ENCODE measurements at places on chromosomes 6 and 20. TPM values are rescaled to one million over a fixed set of nuclear protein-coding genes. Genes with fewer than 3 reads are reported as not detected.

DNA sequence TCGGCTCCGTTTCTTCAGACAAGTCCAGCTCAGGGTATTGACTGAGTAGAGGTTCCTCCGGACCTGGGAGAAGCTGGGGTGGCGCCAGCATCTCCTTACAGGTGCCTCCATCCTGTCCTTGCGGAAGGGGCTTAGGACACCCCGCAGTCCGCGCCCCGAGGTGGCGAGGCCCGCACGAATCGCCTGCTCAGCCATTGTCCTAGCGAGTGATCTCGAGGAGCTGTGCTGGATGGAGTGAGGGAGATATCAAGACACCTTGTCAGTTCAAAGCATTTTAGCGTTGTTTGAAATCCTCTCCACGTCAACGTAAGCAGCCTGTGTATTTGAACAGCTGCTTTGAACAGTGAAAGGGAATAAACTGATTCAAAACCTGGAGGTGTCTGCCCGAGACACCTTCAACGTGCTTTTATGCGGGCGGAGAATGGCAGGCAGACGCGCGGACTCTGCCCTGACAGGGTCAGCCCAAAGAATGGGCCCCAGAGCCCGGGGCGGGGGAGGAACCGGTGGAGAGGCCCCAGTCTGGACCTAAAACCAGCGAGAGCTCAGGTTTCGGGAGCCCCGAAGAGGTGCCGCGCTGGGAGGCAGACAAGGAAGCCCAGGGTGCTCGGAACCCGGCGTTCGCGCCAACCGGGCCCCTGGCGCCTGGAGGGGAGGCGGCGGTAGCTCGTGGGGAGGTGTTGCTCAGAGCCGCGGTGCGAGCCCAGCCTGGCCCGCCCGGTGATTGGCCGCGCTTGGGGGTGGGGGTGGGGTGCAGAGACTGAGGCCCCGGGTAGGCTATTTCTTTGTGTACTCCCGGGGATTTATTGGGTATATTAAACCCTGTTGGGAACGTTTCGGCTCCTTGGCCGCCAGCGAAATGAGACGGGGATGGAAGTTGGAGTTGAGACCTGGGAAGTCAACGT is 3.1 kb upstream of the POU3F2 start:
- no peak for DNase-seq

GRCh38 chr6:52392944-52393343 is 27.2 kb upstream of the EFHC1 start:
- no peak for DNase-seq

GRCh38 chr6:125991653-125992052 is 5.3 kb downstream of the TRMT11 start:
- DNase-seq: no peak

DNA sequence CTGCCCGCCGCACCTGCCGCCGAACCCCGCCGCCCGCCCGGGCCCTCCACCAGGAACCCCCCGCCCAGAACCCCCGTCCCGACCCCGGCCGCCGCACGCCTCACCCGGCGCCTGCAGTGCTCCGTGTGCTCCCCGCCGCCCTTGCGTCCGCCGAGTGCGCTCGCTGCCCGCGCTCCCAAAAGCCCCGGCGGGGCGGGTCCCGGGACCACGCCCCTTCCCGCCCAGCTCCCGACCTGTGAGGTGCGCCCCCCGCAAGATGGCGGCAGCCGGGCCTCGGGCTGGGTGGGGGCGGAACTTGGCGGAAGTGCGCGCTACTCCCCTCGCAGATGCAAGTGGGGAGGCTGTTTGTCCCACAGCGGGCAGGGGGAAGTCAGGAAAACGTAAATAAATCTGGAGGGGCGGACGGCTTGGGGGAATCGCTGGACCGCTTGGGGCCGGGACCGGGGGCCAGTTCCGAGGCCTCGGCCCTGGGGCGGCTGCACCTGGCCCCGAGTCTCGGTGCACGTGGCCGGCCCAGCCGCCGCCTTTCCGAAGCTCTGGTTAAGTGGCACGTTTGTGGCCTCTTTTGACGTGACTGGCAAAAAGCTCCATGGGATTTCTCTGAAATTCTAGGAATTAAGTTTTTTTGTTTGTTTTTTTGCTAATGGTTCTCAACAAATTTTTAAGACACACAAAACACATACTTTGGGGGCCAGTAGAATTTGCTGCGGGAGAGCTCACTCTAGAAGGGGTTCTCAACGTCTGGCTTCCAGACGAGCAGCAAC is at the start of gene EZR:
EZR (minus strand) TSS at position 156 of the 764 bp plus-strand sequence. CDS start 1,275 bp downstream, outside the sequence.
- DNase-seq: peak; percentile 58

WFDC10B gene
- total RNA-seq: not detected

GRCh38 chr6:28977341-28978132 is 27.6 kb downstream of the ZNF311 start:
- DNase-seq: peak; percentile 37

TFAP2C gene
- total RNA-seq: not detected

DNA sequence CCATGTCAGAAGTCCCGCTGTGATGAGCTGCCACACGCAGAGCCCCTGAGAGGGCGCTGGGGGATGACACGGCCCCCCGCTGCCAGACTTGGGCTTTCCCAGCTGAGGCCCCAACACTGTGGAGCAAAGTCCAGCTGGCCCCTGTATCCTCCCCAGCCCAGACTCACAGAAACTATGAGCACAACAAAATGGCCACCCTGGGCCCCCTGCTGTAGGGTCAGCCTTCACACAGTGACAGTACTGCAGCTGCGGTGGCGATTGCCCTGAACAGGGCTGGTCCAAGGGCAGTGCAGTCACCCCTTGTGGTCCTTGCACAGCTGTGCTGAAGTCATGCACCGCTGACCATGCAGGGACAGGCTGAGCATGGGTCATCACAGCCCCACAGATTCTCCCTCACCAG is 78.2 kb upstream of the CST7 start:
- no peak for DNase-seq

FNDC1 gene
- not detected for total RNA-seq

DNA sequence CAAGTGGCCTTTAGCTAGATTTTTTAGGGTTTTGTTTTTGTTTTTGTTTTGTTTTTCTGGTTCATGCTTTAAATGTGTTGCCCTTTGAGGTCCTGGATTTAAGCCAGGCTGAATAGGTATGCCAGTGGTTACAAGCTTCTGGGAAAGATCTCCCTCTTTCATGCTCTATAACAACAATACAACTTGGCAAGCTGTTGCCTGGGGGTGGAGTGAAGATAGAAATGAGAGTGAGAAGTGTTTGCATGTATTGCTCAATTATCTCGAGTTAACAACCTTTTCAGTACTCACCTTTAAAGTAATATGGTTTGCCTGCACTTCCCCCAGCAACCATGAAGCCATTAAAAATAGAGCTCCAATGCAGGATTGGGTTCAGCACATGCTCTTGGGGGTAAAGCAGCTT is 19.2 kb upstream of the HAO1 start:
- DNase-seq: no peak

DNA sequence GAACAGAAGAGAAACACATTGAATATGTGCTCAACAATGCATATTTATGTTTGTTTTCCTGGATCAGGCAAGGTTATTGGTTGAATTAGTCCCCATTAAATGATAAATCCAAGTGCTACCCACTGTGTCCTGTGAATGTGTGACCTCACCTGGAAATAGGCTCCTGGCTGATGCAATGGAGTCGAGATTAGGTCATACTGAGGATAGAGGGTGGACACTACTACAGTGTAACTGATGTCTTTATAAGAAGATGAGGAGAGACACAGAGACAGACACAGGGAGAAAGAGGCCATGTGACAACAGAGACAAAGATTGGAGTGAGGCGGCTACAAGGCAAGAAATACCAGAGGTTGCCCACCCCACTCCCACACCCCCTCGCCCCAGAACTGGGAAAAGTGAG is 559.3 kb downstream of the C6orf118 start:
- no peak for DNase-seq

- DNase-seq: no peak
Observed at GRCh38 chr6:119612911-119613381, 263.4 kb upstream of the MAN1A1 start.

DNA sequence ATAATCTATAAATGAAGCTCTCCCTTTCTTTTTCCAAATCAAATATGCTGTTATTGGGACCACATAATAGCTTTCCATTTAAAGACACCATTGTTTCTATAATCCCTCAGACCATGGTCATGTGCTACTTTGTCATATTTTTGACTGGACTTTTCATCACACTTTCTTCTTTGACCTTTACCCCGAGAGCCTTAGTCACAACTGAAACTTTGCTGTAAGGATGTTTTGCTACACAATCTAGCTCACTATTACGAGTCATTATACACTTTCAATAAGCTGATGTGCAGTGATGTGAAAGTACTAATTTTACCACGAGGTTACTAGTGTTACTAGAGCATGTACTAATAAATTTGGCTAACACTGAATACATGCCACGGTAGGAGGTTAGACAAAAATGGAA is 367.2 kb upstream of the RUNX2 start:
- peak; percentile 51 for DNase-seq

DNA sequence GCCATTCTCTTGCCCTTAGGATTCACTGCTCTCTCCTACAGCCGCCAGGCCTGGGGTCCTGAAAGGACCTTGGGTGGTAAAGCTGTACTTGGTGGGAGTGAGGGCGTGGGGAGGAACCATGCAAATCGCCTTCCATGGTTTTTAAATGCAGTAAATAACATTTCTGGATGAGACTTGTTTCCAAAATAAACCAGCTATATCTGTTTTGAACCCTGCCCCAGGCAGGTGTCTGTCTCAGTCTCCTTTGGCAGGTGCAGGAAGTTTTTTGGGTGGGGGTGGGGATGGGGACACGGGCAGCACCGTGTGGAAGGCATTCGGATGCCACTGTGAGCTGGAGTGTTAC is 14.3 kb downstream of the ITPA start:
- no peak for DNase-seq

GRCh38 chr6:98875375-98875774 is 41.0 kb downstream of the POU3F2 start:
- no peak for DNase-seq

LTB gene
- total RNA-seq: 1.2 TPM

- no peak for DNase-seq
Observed at GRCh38 chr20:1083431-1084080, 34.8 kb upstream of the PSMF1 start.

DNA sequence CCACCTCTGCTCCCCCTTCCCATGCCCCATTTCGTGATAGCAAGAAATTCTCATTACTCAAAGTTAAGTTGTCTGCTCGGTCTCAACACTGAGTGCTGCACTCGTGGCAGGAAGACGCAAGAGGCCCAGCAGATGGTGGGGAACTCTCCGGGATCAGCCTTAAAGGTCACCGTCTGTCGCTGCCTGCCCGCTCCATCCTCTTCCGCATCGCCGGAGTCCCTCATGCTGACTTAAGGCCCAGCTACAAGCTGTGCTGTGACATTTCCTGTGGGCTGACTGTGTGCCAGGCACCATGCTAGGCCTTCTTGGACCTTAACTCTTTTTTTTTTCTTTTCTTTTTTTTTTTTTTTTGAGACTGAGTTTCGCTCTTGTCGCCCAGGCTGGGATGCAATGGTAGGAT is 17.8 kb downstream of the GRM4 start:
- DNase-seq: no peak

SLA2 gene
- total RNA-seq: not detected

GRCh38 chr6:128443553-128443952 is 76.8 kb downstream of the PTPRK start:
- no peak for DNase-seq

GRCh38 chr20:49750611-49751396 is 37.1 kb upstream of the B4GALT5 start:
- DNase-seq: no peak

GRCh38 chr20:63118303-63119120 is 97.4 kb downstream of the YTHDF1 start:
- DNase-seq: no peak

DNA sequence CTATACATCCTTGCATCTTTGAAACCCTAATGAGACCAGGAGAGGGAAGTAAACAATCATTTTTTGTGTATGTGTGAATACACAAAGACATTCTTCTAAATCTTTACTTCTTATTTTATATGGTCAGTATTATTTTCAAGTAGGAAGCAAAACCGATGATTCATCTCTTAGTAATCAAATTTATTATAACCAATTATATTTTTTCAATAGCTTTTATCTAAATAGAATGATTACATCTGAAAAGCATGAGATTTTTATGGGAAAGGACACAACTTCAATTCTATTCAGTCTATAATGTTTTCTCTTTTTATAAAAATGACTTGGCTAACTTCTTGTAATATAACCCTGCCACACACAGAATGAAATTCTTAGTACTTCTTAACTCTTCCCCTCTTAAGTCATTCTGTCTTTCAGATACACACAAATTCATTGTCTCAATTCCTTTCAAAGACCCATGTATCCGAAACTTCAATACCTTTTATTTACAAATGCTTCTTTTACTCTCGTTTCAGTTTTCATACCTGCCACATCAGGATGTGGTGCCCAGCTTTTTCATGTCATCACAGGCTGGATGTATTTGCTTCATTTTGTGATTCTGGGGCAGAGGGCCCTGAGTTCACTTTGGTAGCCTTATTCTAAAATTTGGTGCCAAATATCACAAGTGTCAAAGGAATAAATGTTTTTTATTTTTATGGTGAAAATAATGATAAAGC is 227.0 kb downstream of the PHF3 start:
- no peak for DNase-seq

GRCh38 chr20:61442075-61442670 is 190.1 kb downstream of the CDH4 start:
- no peak for DNase-seq

DNA sequence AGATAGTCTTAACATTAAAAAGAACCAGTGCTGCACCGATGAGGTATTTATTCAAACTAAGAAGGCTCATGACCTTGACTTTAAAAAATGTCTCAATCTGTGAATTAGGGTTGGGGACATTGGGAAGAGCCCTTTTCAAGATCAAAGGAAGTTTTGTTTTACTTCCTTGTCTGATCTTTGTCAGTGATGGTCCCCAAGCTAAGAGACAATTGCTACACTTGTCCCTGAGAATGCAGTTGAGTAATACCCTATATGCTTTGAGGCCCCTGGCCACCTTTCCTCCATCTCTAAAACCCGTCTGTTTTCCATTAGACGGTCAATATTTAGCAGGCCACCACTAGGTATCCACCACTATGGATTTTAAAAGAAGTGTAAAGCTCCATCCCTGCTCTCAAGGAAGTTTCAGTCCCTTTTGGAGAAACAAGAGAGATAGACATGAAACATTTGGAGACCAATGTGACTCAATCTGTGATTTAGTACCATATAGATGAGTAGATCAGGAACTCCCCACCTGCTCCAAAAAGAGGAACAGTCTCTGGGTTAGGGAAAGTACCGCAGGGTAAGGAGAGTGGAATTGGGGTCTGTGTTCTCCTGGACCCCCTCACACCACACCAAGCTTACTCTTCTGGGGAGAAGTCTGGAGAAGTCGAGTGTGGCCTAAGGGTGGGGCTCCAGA is 99.1 kb upstream of the ISM1 start:
- no peak for DNase-seq

Measured in endothelial cell of umbilical vein (primary cell).